Daoy (cell line): ENCODE measurements at places on chromosomes 1 and 21. TPM values are rescaled to one million over a fixed set of nuclear protein-coding genes. Genes with fewer than 3 reads are reported as not detected.

- no peak for DNase-seq
Observed at GRCh38 chr1:180259431-180260338, 29.6 kb downstream of the LHX4 start.

DNA sequence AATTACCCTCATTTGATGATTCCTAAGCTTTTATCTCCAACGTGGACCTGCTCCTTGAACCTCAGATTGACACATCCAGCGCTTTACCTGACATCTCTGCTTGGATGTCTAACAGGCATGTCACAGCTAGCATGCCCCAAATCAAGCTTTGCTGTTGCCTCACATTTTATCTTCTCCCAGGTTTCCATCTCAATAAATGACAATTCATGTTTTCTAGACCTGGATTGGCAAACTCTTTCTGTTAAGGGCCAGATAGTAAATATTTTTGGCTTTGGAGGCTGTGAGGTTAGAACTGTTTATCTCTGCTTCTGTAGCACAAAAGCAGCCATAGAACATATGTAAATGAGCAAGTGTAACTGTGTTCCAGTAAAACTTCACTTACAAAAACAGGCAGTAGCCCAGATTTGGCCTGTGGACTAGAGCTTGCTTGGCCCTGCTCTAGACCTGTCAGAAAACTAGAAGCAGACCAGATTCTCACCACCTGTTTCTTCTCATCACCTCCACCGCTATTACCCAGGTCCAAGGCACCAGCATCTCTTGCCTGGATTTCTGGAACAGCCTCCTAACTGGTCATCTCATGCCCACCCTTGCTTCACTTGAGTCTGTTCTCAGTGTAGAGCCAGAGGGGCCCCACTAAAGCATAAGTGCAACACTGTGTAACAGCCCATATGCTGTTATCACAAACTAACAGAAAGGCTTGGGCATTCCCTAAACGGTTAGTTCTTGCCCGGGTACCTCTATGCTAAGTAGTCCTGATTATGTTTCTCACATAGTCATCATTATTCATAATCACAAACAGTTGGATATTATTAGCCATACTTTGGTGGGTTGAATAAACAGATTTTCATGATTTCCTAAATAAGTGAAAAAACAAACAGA is 42.3 kb downstream of the UBE4B start:
- DNase-seq: peak; percentile 11

The IL22RA1 gene
- total RNA-seq: not detected in 2 replicates

DNA sequence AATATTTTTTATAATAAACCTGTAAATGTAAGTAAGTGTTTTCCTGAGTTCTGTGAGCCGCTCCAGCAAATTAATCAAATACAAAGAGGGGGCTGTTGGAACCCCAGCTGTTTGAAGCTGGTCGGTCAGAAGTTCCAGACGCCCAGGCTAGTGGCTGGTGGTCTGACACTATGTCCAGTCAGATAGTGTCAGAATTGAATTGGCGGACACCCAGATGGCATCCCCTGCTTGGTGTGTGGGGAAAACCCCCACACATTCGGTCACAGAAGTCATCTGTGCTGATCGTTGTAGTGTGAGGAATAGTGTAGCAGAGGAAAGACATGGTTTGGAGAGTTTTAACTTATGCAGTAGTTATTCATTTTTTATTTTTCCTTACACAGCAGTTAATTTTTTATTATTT is 32.4 kb downstream of the TBCE start:
- no peak for DNase-seq

The PALMD gene
- total RNA-seq: 2.7 and 4.2 TPM in 2 replicates

DNA sequence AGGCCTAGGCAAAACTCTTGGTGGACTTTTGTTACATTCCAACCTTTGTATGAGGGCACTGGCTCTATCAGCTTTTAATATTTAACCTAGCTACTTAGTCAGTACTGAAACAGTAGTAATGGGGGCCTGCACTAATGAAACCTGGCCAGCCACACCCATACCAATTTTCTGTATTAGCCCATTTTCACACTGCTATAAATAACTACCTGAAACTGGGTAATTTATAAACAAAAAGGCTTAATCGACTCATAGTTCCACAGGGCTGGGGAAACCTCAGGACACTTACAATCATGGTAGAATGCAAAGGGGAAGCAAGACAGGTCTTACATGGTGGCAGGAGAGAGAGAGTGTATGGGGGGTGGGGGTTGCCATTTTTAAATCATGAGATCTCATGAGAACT is 245.7 kb upstream of the RGS18 start:
- DNase-seq: no peak

The CRYBG2 gene
- 0.34 and 0.51 TPM in 2 replicates for total RNA-seq

GRCh38 chr1:34128186-34128889 is 36.7 kb downstream of the CSMD2 start:
- peak; percentile 29 for DNase-seq

DNA sequence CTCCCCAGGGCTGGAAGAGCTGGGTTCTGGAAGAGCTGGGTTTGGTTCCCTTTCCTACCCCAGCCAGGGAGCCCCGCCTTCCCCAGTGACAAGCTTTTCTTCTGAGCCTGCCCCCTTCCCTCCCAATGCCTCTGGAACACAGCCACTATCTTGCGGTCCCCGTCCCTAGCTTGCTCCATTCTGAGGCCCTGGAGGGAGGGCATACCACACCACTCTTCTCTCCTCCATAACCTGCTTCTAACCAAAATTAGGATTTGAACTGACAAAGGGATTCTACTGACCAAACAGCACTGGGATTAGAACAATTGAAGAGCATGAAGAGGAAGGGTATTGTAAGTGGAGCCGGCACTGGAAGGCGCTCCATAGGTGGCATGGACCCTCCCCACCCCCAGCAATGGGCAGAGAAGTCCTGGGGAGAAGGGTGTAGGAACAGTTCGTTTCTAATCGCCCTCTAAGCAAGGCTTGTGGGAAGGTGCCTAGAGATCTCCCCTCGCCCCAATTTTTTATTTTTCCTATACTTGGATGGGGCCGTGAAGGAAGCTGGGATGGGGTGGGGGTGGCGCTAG is 690 bp downstream of the C1orf216 start:
- DNase-seq: peak; percentile 86

GRCh38 chr1:1285611-1286311 is 5.5 kb downstream of the SCNN1D start:
- no peak for DNase-seq

- DNase-seq: no peak
Observed at GRCh38 chr1:194298007-194298598, 1111.7 kb upstream of the B3GALT2 start.

DNA sequence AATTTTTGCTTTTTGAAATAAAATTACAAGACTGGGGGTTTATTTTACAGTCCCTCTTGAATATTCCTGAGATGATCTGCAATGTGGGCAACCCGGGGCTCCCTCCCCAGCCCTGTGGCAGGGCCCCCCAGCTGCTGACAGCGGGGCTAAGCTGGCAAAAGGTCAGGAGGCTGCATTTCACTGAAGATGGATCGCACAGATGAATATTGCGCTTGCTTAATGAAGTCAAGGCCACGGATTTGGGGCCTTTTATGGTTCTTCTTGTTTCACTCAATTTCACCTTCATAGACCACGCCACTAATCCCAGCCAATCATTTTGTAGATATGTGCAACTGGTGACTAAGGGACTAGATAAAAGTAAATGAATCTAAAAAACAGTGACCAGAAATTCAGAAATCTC is 50.8 kb upstream of the SLC22A15 start:
- no peak for DNase-seq

GRCh38 chr1:119779869-119780356 is 11.2 kb upstream of the HMGCS2 start:
- DNase-seq: no peak

DNA sequence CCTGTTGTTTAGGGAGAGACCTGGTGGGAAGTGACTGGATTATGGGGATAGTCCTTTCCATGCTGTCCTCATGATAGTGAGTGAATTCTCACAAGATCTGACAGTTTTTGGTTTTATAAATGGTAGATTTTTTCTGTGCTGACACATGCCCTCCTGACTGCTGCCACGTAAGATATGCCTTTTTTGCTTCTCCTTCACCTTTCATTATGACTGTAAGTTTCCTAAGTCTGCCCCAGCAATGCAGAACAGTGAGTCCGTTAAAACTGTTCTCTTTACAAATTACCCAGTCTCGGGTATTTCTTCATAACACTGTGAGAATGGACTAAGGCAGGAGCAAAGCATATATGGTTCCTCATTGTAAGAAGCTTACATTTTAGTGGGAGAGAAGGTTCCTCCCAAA is 1727.2 kb downstream of the NCAM2 start:
- no peak for DNase-seq

The FAM151A gene
- total RNA-seq: not detected in 2 replicates

The ARHGAP29 gene
- total RNA-seq: 54.6 and 54.9 TPM in 2 replicates

The AADACL3 gene
- total RNA-seq: not detected in 2 replicates

- DNase-seq: peak; percentile 98
Observed at GRCh38 chr1:26695356-26696118, at the start of gene ARID1A. ARID1A (plus strand) TSS chr1:26696015; CDS start chr1:26696404, 389 bp downstream.

- DNase-seq: no peak
Observed at GRCh38 chr1:180057883-180058396, 96.7 kb upstream of the QSOX1 start.

The SLX9 gene
- 46.9 and 60.5 TPM in 2 replicates for total RNA-seq

The RAB7B gene
- 2.7 and 3.5 TPM in 2 replicates for total RNA-seq

The SMIM1 gene
- total RNA-seq: not detected in 2 replicates

The SLC35F3 gene
- 4.9 and 7.5 TPM in 2 replicates for total RNA-seq

DNA sequence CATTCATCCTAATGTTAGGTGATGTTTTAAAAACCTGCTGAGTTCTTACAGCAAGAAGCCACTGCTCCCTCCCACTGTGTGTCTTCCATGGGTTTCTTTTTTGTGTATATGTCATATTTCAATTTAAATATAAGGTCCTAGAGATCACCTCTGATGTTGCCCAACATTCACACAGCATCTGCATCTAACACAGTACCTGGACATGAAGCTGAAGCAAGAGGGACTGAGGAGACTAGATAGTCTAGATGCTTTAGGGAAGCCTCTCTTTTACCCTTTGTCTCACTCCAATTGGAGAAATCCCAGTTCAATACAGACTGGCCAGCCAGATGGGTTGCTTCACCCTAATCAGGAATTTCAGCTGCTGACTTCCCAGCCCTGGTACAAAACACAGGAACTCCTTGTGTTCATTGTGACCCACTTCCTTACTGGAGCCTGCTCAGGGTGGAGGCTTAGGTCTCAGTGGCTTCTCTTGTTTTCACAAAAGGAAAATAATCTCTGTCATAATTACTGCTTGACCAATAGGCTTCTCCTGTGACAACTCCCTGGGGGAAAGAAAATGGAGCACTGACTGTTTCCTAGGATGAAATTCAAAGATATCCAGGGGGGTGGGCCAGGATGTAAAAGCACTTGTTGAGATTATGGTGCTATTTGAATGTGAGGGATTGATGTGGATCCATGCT is 17.3 kb downstream of the BTG2 start:
- no peak for DNase-seq

- no peak for DNase-seq
Observed at GRCh38 chr1:24936684-24937083, 6.6 kb upstream of the RUNX3 start.

DNA sequence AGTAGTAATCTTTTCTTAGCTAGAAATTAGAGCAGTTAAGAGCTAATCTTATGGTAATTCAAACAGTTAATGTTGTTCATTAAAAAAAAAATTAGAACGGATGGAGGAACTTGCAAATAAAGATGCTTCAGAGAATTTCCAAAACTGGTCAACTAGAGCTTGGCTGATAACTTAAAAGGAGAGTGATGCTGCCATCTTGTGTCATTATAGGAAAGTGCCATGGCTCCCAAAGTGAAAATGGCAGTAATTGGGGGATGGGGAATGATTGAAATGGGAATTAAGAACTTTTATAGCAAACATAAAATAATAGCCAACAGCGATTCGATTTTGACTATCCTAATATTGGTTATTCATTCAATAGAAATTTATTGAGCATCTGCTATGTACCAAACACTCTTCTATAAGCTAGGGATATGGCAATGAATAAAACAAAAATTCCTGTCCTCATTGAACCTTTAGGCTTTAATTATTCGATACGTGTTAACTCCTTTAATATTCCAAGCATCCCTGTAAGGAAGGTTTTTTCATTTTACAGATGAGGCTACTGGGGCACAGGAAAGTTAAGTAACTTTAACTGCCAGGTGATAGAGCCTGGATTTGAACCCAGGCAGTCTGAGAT is 5.7 kb upstream of the PLPP3 start:
- DNase-seq: peak; percentile 52

The BLACAT1 gene
- 0.30 and 0.86 TPM in 2 replicates for total RNA-seq

The PDPN gene
- 19.6 and 30.1 TPM in 2 replicates for total RNA-seq

The TAL1 gene
- 0.23 and 0.60 TPM in 2 replicates for total RNA-seq

DNA sequence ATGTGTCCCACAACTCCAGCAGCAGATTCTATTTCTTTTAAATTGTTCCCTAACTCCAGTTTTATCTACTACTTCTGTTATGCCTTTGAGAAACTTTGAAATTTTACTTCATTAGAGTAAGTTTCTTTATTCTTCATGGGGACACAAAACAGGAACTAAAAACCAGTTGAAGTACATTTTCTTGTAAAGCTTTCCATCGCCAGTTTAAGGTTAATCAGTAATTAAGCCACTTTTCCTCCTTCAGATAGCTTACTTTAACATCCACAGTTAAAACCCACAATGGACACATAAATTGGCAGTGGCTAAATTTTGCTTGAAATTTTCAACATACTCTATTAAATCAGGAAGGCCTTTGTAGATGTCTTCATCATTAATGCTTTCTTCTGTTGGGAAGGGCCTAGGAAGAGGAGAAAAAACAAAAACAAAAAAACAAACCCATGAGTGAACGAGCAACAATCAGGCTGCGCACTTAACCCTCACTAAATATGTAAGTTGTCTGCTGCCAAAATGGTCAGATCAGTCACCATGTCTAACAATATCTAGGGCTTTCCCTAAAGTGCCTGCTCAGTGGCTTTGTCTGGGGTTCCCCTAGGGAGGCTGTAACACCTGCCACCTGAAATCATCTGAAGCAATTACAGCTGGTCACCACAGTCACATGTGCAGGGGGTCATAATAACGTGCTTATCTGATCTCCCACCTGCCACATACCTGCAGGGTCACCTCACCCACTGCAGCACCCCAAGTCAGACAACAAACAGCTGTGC is 187.9 kb downstream of the VAV3 start:
- DNase-seq: no peak

DNA sequence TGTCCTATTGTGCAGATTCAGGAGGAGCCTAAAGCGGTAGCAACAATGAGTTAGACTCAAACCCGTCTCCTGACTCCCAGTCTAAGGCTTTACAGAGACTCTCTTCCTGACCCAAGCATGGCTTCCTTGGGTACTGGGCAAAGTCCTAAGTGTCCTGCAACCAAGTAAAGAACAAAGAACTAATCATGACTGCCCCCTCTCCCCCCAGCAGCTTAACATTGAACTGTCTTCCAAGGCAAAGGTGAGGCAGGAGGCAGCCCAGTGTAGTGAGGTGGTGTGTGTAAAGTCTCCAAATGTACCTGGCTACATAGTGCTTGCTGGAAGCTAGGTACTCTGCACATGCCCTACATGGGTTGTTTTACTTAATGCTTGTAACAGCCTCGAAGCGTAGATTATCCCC is 2.3 kb downstream of the FABP3 start:
- DNase-seq: no peak

DNA sequence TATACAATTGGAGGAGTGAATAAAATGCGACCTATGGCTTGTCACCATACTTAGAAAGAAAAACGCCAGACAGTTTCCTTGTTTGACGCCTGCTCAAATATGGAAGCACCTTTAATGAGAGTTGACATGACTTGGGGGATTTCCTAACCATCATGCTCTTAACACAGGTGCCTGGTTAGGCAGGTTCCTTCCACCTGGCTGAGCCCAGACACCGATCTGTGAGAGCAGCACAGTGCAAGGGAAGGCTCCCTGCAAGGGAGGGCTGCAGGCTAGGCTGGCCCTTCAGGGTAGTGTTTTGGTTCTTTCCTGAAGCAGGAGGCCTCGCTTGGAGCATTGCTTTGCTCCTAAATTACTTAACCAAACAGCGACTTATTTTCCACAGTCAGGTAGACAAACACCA is 24.6 kb upstream of the KLHDC8A start:
- no peak for DNase-seq

GRCh38 chr21:18960306-18960705 is 556.7 kb upstream of the TMPRSS15 start:
- DNase-seq: no peak

The LMX1A gene
- not detected in 2 replicates for total RNA-seq
